NK-92 treated with Interleukin-12 subunit alpha and Interleukin-12 subunit beta, amount 100 ng/mL, for 24 hours (cell line): ENCODE measurements at places on chromosomes 7 and 10.

DNA sequence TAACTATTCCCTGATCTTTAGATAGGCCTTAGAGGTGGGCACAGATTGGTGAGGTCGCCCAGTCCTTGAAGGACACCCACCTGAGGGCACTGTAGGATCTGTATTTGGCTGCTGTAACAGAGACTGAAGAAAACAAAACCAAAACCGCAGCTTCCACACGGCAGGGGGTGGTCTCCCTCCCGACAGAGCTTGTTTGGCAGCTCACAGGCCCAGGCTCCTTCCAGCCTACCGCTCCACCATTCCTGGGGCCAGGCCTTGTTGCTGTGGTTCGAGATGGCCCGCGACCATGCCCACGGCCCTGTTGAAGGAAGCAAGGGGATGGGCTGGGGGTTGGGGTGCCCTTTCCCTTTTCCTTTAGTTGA is 30.4 kb downstream of the ZNF783 start:
- no peak for DNase-seq

- DNase-seq: no peak
These were observed 16.3 kb upstream of the ZMIZ1 start for GRCh38 chr10:79052291-79053080.

GRCh38 chr7:101614939-101615302 is 14.2 kb downstream of the MYL10 start:
- no peak for DNase-seq

DNA sequence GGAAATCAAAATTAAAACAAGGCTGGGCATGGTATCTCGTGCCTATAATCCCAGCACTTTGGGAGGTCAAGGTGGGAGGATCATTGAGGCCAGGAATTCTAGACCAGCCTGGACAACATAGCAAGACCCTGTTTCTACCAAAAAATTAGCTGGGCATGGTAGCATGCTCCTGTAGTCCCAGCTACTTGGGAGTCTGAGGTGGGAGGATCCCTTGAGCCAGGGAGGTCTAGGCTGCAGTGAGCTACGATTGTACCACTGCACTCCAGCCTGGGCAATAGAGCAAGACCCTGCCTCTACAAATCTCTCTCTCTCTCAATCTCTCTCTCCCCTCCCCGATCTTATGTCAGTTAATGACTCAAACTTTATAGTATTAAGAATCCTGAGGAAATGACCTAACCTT is 3.8 kb downstream of the KPNA7 start:
- no peak for DNase-seq

DNA sequence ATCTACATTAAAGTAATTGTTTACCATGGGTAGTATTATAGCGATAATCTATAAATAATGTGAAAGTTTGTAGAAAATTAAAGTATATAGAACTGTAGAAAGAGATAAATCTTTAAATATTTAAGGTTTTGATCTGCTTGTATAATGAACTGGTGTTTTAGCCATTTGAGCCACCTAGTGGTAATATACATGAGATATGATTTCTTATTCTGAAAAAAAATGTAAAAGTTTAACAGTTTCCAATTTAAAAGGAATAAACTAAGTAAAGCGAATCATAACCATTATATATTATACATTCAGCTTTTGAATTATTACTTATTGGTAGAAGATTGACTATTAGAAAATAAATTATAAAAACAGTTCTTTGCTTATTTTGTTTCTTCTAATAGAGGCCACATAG is 91.2 kb downstream of the OTUD1 start:
- no peak for DNase-seq

- no peak for DNase-seq
These were observed 35.3 kb downstream of the PALS2 start for GRCh38 chr7:24608504-24608903.

DNA sequence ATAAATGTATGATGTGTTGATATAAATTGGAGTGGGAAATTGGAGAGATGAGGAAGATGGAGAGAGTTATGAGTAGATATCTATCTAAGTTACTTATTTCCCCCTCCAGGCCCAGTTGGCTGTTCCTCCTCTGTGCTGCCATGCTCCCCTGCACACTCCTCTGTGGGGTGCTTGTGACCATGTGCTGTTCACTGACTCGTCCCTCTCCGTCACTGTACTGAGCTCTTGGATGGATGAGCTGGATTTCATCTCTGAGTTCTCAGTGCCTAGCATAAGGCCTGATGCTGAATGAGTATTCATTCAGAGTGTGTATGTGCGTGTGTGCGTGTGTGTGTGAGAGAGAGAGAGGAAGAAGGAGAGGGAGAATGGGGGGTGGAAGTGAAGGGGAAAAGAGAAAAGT is 14.5 kb downstream of the OR9A2 start:
- no peak for DNase-seq

- no peak for DNase-seq
These were observed 42.7 kb downstream of the PAPSS2 start for GRCh38 chr10:87702260-87702972.

GRCh38 chr7:123633553-123633952 is 22.1 kb upstream of the LMOD2 start:
- DNase-seq: no peak

DNA sequence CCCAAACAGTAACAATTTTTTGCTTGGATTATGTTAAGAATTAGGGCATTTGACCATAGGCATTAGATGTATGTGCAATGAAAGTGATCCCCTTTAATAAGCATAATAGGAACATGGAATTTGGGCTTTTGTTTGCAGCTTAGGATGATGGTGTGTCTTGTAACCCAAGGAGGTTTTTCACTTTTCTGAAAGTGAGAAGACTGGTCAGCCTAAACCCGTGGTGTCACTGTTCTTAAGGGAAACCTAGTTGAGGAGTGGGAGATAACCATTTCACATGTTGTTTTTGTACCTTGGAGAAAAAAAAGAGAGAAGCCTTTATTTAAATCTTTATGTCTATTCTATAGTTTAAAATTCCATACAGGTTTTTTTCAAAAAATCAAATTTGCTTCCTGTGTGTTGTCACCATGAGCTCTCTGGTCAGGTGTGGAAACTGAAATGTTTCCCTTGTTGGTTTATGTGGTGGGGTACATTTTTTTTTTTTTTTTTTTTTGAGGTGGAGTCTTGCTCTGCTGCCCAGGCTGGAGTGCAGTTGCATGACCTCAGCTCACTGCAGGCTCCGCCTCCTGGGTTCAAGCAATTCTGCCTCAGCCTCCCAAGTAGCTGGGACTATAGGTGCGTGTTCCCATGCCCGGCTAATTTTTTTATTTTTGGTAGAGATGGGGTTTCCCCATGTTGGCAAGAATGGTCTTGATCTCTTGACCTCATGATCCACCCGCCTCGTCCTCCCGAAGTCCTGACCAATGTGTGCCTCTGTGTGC is 7.7 kb downstream of the CCM2 start:
- peak; percentile 17 for DNase-seq

DNA sequence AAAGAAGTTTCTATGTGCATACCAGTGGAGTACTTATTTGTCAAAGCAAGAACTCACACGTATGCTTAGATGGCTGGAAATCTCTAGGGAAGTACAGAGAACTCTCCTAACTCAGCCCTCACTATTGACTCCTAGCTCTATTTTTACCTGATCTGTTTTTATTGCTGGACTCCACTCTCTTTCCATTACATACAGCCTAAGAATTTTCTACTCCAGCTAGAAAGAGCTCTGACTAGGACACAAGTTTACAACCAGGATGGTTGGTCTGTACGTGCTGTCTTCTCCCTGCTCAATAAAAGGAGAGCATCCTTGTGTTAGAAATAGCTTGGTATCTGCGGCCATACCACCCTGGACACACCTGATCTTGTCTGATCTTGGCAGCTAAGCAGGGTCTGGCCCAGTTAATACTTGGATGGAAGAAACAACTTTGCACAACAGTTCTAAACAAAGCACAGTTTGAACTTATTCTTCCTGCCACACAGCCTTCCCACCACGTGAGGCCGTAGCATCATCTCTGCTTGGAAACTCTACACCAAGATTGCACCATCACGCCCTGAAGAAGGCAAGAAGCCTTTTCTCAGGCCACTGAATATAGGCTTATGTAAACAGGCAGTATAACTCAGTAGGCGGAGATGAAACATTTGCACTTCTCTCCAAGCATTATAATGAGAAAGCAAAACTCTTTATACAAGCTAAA is 50.7 kb downstream of the KCNMA1 start:
- DNase-seq: no peak

- DNase-seq: no peak
These were observed 936 bp upstream of the REPIN1 start for GRCh38 chr7:150367677-150368095.

- no peak for DNase-seq
These were observed 51.5 kb upstream of the ITGB1 start for GRCh38 chr10:33009244-33010131.
